ENCODE measurements at places on chromosomes 11 and 22.
A peak's percentile ranks its signal among the peaks of the same experiment; 100 is the strongest.

GRCh38 chr11:134535029-134536025 lies 123.3 kb upstream of the B3GAT1 start:
- DNase-seq = peak; percentile 83

DNA sequence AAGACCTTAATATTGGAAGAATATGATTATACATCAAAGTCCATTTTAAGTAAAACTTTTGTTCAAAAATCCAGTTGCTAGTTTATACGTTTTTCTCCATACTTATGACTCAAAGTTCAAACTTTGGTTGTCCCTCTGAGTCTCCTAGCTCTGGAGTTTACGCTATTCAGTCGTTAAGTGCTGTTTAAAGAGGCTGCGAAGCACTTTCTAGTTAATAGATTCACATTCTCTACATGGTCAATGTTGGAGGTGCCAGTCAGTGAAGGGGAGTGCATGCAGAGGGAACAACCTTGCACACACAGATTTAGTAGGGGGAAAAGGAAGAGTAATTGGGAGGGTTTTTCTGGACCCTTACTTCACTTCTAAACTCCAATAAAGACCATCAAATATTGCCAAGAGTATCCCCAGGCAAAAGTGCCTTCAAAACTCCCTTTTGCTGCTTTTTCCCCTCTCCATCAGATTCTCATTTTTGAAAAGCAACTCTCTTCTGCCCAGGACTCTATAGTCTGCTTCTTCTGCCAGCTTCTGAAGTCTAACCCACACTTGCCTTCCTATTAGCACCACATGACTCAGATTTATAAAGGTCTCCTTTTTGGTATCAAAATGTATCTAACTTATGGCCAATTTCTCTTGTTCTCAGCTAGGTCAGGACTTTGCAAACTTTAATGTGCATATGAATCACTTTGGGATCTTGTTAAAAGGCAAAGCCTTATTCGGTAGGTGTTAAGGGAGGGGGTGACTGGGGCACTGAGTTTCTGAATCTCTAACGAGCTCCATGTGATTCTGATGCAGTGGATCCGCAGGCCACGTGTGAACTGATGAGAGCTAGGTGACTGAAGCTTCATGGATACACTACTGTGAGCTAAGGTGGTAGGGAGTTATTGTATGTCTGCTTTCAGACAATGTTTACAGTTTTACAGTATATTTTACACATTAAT lies 96.2 kb upstream of the MTMR2 start:
- DNase-seq = no peak

DNA sequence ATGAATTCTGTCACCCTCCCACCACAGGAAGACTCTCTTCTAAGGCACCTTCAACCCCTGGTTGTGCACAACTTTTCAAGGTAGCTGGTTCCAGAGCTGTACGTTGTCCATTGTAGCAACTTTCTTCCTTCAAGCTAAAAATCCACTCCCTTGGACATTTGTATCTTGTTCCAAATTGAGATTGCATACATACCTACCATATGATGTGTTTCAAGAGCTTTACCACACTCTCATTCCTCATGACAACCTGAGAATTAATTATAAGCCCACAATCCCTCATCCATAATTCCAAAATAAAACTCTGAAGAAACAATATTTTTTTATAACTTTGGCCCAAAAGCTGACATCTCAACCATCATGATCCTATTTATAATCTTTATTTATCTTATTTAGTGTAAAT lies 3.0 kb downstream of the OR52W1 start:
- DNase-seq = no peak

- no peak for DNase-seq
Measured at GRCh38 chr11:31437742-31438435, 68.2 kb downstream of the DNAJC24 start.

- no peak for DNase-seq
Measured at GRCh38 chr11:121563003-121563402, 110.2 kb upstream of the SORL1-AS1 start.

- no peak for DNase-seq
Measured at GRCh38 chr22:33126881-33127280, 68.7 kb upstream of the SYN3 start.

- no peak for DNase-seq
Measured at GRCh38 chr11:114208377-114208776, 87.8 kb upstream of the NNMT start.

DNA sequence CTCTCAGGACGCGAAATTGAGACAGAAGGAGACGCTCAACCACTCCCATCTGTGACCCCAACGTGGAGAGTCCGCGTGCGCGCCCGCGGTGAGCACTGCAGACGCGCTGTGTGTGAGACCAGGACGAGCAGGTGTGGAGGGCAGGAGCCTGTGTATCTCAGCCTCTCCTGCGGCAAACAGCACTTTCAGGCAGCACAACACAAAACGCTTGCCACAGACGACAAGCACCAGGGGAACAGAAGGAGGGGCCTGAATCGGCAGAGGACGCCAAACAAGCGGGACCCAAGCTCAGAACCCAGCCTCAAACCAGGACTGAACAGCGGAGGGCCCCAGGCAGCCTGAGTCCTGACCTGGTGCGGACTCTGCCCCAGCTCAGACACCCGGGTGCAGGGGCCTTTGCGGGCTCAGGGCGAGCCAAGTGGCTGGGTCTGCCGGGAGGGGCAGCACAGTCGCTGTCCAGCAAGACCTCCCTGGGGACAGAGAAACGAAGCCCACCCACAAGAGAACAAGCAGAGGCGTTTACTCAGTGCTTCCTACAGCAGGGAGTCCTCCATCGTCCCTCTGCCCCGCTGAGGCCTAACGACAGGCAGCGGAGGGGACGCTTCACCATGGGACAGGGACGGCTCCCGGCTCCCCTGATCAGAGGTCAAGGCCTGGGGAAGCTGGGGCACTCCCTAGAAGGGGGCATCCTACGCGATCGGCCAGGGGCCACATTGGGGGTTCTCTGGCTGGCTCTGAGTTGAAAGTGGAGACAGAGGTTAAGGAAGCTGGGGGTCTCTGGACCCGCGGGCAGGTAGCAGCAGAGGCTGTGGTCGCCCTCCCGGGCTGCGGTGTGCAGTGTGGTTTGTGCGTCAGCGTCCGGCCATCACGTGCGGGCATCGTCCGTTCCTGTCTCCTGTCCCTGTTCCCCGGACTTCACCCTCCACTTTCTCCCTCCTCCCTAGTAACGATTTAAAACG lies 560.8 kb downstream of the BRD1 start:
- no peak for DNase-seq

GRCh38 chr22:47171441-47172221 lies 409.2 kb downstream of the TBC1D22A start:
- DNase-seq = no peak

DNA sequence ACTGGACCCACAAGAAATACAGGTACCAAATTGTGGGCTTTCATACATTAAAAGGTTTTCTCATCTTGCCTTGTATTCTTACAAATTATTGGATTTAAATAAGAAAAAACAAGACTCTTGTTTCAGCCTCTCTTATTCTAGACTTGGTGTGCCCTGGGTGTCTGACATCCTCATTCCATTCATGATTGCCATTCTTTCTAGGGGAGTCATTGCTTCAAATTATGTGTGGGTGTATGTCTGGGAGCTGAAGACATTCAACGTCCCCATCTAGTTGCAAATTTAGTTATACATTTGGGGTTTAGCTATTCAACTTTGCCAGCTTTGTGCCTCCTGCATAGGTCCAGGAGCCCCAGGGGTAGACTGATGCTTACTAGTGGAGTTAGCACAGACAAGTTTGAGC lies 18.1 kb downstream of the MAML2 start:
- DNase-seq = no peak

GRCh38 chr11:26947379-26947844 lies 46.5 kb upstream of the FIBIN start:
- DNase-seq = no peak

GRCh38 chr11:125777309-125777708 lies 1.3 kb downstream of the PATE2 start:
- DNase-seq = no peak

DNA sequence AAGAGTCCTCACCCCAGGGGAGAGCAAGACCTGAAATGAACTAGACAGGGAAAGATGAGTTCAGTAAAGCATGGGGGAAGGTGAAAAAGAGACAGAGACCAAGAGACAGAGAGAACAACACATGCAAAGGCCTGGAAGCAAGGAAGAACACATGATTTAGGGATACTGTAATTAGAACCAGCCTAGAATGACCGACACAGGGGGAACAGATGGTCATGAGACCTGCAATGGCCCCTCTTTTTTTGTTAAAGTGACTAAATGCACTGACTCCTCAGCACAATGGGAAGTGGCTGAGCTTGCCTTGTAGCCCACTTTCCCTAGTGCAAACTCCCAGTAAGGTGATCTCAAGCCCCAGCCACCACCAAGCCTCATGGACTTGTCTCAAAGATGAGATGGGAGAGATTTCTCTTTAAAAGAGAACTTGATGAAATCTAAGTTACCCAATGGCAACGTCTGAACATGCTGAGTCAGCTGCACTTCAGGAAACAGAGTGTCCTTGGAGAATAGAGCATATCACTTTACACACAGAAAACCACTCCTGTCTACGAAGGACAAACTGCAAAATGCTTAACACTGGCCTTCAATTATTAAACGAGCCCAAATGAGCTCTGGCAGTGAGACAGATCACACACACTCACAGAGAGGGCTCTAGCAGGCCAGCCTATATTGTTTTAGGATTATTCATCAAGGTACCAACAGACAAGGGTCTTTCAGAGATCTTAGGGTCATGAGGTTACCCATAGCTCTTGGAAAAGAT lies 91.0 kb downstream of the SERGEF start:
- DNase-seq = peak; percentile 76

GRCh38 chr11:134120143-134120850 lies 51.4 kb downstream of the JAM3 start:
- DNase-seq = no peak

- DNase-seq = no peak
Measured at GRCh38 chr11:17974246-17974645, 38.6 kb downstream of the SERGEF start.

DNA sequence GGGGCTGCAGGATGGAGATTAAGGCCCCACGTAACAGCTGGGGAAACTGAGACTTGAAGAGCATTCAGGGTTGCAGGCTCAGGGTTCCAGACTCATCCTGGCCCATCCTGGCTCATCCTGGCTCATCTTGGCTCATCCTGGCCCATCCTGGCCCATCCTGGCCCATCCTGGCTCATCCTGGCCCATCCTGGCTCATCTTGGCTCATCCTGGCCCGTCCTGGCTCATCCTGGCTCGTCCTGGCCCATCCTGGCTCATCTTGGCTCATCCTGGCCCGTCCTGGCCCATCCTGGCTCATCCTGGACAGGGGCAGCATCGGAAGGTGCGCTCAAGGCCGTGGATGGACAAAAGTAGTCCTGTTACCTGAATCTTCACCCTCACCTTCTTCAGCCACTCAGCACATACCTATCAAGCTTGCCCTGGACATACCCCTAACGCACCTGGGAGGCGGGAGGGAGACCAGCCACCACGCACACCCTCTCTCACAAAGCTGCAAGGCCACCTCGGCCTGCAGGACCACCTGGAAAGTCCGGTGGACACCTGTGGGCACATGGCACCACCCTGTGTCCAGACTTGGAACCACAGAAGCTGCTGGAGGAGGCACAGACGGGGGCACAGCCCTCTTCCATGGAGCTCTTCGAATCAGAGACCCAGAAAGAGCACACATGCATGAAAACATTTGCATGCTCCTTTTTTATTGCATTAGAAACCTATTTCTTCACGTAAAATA lies 20.3 kb upstream of the NLRP6 start:
- no peak for DNase-seq

DNA sequence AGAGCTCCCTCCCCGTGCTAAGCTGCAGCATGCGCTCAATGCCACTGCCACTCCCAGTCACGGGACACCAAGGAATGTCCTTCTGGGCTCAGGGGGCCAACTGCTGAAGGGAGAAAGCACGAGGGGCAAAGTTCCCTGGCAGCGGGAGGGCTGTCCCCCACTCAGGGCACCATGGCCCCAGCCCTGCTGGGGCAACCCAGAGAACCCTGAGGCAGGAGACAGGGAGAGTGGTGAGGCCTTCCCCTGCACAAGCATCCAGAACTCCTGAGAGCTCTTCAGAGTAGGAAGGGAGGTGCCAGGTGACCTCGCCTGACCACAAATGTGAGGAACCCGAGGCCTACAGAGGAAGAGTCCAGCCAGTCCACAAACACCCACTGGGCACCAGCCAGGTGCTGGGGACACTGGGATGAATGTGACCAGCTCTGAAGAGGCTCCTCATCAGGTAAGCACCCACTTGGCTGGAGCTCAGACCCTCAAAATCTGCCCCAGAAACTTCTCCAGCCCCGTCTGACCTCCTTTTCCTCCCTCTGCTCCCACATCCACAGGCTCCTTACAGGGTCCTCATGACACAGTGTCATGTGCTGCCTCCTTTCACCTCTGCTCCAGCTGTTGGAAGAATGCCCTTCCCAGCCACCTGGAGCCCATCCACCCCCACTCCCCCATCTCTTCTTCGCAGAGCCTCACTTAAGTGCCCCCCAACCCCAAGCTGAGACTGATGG lies 15.6 kb downstream of the GDPD5 start:
- DNase-seq = no peak

GRCh38 chr11:70625582-70626518 lies 227.5 kb downstream of the CTTN start:
- no peak for DNase-seq

DNA sequence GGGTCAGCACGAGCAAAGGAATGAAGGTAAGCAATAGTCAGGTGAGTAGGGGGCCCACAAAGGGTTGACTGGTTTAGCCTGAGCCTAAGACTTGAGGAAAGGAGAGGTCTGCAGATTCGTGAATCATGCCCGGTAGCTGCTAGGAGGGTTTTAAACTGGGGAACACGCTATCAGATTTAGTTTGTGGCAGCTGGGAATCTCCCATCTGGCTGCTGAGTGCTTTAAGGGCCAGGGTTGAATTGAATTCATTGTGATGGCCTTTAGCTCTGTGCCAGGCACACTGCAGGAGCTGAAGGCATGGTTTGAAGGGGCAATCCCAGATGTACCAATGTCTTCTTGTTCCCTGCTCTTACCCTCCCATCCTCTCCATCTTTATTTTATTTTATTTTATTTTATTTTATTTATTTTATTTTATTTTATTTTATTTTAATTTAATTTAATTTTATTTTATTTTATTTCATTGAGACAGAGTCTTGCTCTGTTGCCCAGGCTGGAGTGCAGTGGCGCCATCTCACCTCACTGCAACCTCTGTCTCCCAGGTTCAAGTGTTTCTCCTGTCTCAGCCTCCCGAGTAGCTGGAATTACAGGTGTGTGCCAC lies 1.9 kb upstream of the NECTIN1 start:
- no peak for DNase-seq

GRCh38 chr22:17563936-17564391 lies 666 bp downstream of the SLC25A18 start:
- no peak for DNase-seq
